Activated naive CD4-positive, alpha-beta T cell treated with anti-CD3 and anti-CD28 coated beads, Interleukin-2, amount 50 U/mL, for 72 hours (primary cell): ENCODE measurements at places on chromosomes 13 and 19. TPM values are rescaled to one million over a fixed set of nuclear protein-coding genes. Genes with fewer than 3 reads are reported as not detected.

The SLC25A42 gene
- 19.2 TPM for total RNA-seq

The ETV2 gene
- total RNA-seq: 0.77 TPM

The PALM3 gene
- total RNA-seq: not detected

The POU2F2 gene
- 34.2 TPM for total RNA-seq

The AXL gene
- 0.74 TPM for total RNA-seq

The CYP2S1 gene
- 2.0 TPM for total RNA-seq
